ENCODE measurements at places on chromosomes 2 and 18. TPM values are rescaled to one million over a fixed set of nuclear protein-coding genes. Genes with fewer than 3 reads are reported as not detected.

The MAP3K19 gene
- not detected for total RNA-seq

DNA sequence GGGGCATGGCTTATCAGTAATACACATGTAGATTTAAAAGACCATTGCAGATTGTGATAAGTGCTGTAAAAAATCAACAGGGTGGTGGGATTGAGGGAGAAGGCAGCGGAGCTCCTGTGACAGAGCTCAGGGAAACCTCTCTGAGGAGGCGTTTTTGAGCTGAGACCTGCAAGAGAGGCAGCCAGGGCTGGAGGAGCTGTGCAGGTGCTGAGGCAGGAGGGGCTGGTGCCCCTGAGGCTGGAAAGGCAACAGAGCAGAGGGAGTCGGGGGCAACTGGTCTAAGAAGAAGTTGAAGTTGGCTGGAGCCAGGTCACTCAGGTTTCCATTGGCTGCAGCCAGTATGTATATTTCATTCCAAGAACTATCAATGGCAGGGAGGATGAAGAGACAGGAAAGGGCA lies 47.6 kb downstream of the KLHL29 start:
- DNase-seq = no peak

GRCh38 chr2:160199683-160200389 lies at the start of gene ITGB6:
Gene ITGB6, minus strand, starts transcription at chr2:160200272. Its CDS starts 209 bp downstream, at chr2:160200063.
- DNase-seq = no peak

GRCh38 chr2:236847023-236847422 lies 238.7 kb upstream of the COPS8 start:
- no peak for DNase-seq

GRCh38 chr2:151523850-151524249 lies 114.1 kb downstream of the RIF1 start:
- DNase-seq = no peak

GRCh38 chr2:11753886-11754699 lies 7.7 kb downstream of the LPIN1 start:
- peak; percentile 94 for DNase-seq

The RAMP1 gene
- 4.4 TPM for total RNA-seq

DNA sequence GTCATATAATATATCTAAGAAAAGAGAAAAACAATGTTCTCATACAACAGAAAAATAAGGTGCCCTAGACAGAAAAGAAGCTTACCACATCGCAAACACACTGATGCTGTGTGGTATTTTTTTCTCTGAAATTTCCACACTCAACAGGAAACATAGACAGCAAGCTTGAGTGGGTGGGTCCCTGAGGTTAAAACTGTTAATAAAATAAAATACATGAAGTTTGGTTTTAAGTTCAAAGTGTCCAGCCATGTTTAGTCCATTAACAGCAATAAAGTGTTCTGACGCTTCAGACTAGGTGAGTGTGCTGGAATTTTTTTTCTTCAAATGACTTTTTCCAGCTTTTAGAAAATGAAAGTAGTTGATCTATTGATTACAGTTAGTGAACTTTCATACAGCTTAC lies 83.3 kb upstream of the EPB41L5 start:
- no peak for DNase-seq

The FKBP1B gene
- total RNA-seq = 3.3 TPM

DNA sequence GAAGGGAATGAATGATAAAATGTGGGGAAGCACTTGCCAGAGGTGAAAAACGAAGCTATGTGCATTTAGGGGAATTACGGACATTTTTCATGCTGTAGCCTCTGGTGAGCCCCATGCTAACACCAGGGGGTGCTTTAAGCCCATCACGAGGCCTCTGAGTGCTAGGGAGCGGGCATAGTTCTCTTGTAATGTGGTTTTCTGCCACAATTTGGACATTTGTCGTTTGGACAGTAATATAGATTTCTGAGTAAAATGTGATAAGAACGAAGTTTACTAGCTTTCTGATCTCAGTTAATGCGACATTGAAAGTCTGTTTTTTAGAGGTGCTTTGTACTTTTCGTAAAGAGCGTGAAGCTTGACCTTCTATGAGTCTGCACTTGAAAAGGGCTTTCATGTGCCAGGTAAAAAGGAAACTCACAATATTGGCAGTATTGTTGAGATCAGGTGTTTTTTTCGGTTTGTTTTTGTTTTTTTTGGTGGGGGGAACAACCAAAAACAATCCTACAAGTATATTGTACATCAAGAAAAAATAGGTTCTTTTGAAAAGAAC lies 50.6 kb downstream of the TRAF3IP1 start:
- DNase-seq = peak; percentile 90

GRCh38 chr18:35580701-35581539 lies 620 bp upstream of the GALNT1 start:
- peak; percentile 96 for DNase-seq

GRCh38 chr18:4353853-4354418 lies 101.2 kb downstream of the DLGAP1 start:
- DNase-seq = no peak

GRCh38 chr2:118095610-118096009 lies 7.3 kb downstream of the INSIG2 start:
- DNase-seq = no peak

DNA sequence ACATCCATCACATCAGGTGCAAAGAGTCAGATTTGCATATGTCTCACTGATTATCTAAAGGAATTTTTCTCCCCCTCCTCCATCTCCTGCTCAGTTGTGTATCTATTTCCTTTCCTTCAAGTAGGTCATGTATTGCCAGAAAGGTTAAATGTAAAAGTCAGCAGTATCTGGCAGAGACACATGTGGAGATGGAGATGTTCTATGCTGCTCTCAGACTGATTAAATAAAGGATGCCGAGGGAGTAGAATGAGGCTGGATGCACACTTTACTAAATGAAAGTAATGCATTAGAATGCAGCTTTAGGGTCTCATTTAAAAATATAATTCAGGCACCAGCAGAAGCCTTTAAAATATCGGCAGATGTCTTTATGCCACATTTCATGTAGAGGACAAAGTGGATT lies 555.3 kb downstream of the RNF144A start:
- DNase-seq = no peak

The DYSF gene
- total RNA-seq = 4.3 TPM

DNA sequence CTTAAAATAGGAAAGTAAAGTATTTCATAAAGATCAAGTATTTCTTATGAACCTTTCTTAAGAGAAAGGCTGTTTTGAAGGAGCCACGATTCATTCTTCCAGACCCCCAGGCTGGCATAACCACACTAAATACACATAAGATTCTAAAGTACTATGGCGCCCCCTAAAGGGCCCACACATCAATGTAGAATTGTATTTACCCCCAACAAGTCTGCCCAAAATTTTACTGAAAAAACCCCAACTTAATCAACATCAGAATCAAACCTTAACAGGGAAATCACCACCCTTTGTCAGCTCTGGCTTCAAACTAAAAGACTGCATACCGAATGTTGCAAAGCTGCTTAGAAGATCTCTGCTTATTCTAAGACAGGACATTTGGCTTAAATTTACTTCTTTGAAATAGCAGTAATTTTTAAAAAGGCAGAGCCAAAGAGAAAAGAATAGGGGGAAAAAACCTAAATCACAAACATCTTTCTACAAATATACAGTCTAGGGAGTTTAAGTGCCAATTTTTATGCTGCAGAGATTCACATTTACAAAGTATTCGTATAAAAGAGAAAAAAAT lies 20.4 kb upstream of the BCL2 start:
- DNase-seq = no peak

- DNase-seq = no peak
These were observed 578.7 kb downstream of the ADCYAP1 start for GRCh38 chr18:1483385-1483784.

DNA sequence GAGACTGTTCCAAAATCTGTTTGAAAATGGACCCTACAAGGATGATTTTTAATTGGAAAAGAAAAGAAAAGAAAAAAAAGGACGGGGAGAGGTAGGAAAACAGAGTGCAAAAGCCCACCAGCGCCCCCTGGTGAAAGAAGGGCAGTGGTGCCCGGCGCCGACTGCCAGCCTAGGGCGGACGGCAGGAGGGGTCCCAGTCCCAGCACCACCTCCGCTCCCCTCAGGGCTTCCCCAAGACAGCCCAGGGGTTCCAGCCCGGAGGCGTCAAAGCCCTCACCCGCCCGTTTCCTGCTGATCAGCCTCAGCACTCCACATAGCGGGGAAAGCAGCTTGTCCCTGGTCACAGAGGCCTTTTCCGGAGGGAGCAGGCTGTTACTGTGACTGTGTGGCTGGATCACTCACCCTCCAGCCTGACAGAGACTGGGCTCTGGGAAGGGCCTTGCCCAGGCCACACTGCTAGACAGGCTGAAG lies 213.9 kb downstream of the TFCP2L1 start:
- peak; percentile 98 for DNase-seq

DNA sequence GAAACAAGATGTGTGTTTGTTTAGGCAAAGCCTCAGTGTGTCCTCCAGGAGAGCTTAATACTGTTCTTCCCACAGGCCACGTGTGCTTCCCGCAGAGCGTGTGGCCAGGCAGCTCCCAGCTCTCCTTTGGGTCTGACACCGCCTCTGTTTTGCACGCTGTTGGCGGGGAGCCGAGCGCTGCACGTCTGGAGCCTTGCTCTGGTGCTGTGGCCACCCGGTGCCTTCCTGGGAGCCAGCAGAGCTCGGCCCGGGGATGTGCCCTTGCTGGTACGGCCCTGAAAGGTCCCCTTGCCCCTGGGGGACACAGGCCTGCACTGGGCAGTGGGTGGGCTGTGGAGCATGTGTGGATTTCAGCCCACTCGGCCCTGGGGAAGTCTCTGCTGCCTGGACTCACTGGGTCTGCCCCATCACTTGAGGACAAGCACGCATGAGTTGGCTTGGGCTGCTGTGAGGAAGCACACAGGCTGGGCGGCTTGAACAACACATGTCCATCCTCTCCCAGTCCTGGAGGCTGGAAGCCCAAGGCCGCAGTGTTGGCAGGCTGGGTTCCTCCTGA lies 160.7 kb upstream of the HDAC4 start:
- DNase-seq = no peak

GRCh38 chr2:189347540-189347939 lies 93.7 kb upstream of the WDR75 start:
- peak; percentile 60 for DNase-seq

The HOXD13 gene
- not detected for total RNA-seq

The HNRNPA3 gene
- 19.7 TPM for total RNA-seq

The MRPL19 gene
- total RNA-seq = 40.7 TPM

DNA sequence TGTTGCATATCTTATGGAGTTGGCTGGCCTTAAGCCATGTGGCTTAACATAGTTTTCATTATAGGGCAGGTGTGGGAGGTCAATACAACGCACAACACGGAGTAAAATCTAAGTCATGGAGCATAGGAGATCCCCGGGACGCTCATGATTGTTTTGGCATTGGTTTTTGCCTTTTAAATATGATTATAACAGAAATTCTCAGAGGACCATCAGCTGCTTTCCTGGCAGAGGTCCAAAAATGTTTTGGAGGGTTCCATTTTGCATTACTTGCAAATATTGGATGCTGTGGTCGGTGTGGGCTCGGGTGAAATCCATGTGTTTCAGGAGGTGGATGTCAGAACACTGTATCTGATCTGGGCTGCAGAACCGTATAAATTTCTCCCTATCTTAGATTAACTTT lies 3.4 kb downstream of the NCOA1 start:
- DNase-seq = no peak

The IL1A gene
- total RNA-seq = not detected

GRCh38 chr2:160257041-160257742 lies 57.1 kb upstream of the ITGB6 start:
- no peak for DNase-seq

DNA sequence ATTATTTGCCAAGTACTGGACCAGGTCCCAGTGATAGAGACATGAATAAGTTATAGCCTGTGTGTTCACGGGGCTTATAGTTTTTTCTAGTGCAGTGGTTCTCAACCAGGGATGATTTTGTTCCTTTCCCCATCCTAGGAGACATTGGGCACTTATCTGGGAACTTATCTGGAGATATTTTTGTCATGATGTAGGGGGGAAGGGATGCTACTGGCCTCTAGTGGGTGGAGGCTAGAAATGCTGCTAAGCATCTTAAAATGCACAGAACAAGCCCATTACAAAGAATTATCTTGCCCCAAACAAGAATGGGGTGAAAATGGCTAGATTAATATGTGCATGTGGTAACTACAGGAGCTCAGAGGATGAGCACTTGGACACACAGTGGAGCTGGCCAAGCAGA lies 75.2 kb downstream of the KLHL29 start:
- DNase-seq = no peak

The GCKR gene
- total RNA-seq = 1.4 TPM

The ARHGEF33 gene
- 0.29 TPM for total RNA-seq

DNA sequence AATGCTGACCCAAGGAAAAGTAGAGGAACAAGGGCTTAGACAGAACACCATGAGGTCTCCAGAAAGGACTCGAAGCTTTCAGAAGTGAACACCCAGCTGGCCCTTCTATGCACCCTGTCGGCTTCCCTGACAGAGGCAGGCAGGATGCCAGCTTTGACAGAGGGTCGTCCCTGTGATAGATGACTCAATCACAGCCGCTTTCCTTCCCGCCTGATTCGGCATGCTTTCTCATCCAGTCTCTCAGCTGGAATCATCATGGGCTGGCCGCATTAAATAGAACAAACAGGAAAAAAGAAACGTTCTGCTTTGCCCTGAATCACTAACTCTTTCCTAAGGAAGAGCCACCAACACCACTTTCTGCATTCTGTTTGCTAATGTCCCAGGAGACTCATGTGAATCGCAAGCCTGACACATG lies 140.3 kb upstream of the RAB12 start:
- DNase-seq = peak; percentile 75

The VSNL1 gene
- total RNA-seq = 0.36 TPM

The SUPT7L gene
- total RNA-seq = 44.2 TPM

DNA sequence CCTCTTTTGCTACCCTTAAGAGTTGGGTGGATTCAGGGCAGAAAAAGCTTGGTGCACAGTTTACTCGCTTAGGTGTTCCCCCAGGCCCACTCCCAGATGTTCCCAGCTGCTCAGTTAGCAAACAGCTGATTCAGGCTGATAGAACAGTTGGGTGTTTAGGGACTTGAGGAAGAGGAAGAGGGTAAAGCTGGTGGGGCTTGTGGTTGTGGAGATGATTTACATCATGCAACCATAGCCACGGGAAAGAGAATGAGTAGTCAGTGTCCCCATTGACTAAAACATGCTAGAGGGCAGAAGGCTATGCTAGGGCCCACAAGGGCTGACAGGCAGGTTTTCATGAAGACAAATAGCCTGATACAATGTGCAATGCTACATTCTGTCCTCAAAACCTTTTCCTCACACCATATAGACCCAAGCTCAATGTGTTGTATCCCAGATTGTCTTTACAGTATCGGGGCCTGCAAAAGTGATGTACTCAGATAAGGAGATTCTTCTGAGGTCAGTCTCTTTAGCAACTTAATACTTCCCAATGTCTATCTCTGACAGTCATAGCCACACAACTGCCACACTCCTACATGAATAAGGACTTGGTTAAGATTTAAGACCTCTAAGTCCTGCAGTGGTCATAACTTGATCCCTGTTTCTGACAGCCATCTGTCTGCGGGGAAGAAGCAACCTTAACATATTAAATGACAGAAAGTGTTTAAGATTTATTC lies 15.6 kb downstream of the COLEC12 start:
- DNase-seq = no peak

DNA sequence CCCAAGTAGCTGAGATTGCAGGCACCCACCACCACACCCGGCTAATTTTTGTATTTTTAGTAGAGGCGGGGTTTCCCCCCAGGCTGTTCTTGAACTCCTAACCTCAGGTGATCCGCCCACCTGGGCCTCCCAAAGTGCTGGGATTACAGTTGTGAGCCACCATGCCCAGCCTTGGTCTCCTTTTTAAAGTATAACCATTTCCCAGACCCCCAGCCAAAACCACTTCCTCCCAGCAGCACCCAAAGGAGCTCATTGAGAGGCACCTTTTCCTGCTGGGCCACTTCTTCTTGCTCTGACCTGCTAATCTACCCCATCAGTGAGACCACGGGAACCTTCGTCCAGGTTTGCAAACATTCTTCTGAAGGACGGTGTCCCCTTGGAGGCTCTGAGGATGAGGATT lies 69.9 kb downstream of the INPP5D start:
- no peak for DNase-seq

GRCh38 chr18:71036783-71037182 lies 747.9 kb downstream of the SOCS6 start:
- no peak for DNase-seq

All from osteoblast (primary cell).